Epithelial cell of umbilical artery (primary cell): ENCODE measurements at places on chromosomes 11 and 22. TPM values are rescaled to one million over a fixed set of nuclear protein-coding genes. Genes with fewer than 3 reads are reported as not detected.

Gene INCENP
- total RNA-seq: 21.8 and 31.2 TPM in 2 replicates

Gene UNC93B1
- 12.0 and 29.9 TPM in 2 replicates for total RNA-seq

Gene DAGLA
- total RNA-seq: 0.46 and 0.65 TPM in 2 replicates

Gene TCN2
- 14.3 and 26.6 TPM in 2 replicates for total RNA-seq

Gene OR5A1
- not detected in 2 replicates for total RNA-seq

Gene B4GALNT4
- 0.46 and 7.8 TPM in 2 replicates for total RNA-seq
